NCI-H2029 (cell line): ENCODE measurements at places on chromosomes 3 and 15.
A peak's percentile ranks its signal among the peaks of the same experiment; 100 is the strongest.

- no peak for DNase-seq
These were observed at the start of gene GATA2 for GRCh38 chr3:128492671-128493569. Gene GATA2 (minus strand): TSS chr3:128493201. CDS start chr3:128487031, 6,170 bp downstream.

- DNase-seq = no peak
These were observed 5.2 kb downstream of the CEP97 start for GRCh38 chr3:101729586-101729985.

DNA sequence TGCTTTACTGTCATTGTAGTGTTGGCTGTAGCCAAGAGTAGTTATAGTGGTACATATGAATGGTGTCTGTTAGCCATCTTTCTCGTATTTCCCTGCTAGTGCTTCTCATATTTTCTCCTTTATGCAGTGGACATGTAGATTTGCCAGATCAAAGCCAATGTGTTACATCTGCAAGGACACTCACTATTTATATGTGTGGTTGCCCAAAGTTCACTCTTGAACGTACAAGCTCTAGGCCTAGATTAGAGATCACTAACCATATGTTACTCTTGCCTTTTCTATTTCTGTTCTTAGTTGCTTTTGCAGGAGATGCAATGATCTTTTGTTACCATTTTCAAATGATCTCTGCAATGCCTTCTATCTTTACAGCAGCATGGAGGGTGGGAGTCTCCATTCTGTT, 78.4 kb downstream of the CADM2 start:
- DNase-seq = no peak

DNA sequence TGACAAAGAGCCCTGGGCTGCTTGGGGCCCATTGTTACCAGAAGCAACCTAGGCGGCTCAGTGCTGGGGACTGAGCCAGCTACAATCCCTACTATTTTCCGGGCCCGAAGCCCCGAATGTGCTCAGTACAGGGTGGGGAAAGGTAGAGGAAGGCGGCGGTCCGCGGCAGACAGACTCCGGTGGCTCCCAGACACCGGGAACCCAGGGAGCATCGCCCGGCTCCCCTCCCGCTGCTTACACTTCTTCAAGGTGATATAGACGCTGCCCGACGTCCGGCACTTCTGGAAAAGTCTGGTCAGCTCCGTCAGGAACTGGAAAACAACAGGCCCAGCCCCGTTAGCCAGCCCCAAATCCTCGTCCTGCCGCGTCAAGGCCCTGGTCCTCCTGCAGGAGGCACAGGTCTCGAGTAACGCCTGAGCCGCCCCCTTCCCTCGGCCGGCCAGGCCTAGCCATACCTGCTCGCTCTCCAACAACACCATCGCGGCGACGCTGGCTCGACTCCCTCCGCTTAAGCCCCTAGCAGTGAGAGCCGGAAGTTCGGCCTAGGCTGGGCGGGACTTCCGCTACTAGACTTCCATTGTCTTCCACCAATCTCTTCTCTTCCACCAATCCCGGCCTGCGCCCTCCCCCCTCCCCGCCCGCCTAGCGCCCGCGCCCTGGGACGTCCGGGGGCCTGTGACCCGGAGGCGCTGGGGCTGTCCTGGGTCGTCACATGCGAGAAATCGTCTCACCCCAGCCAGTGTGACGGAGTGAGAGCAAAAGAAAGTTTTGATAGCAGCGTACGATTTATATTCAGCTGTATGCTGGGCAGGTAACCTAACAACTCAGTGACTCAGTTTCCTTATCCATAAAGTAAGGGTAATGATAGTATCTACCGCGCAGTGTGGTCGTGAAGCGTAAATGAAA, at the start of gene SRP14:
Gene SRP14 (minus strand): TSS at position 544 of the 906 bp plus-strand sequence. CDS start 65 bp downstream, at position 479.
- DNase-seq = peak; percentile 73

- DNase-seq = no peak
These were observed 40.0 kb downstream of the TM4SF4 start for GRCh38 chr3:149514471-149514870.

GRCh38 chr3:25182794-25183193, 245.3 kb upstream of the RARB start:
- no peak for DNase-seq

DNA sequence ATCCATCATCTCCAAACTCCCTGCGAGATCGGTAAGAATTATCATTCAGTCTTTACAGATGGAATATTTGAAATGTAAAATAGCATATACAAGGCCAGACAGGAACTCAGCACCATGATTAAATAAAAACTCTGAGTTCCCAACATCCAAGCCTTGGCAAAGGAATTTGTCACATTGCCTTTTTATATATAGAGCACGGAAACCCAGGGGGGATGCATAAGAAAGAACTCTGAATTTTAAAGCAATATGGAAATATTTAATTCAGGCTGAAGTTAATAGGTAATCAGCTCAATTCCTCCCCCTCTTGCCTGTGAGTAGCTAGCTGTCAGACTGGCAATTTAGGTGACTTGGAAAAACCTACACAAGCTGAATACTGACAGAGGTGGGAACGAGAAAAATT, 217.9 kb upstream of the KCNMB2 start:
- no peak for DNase-seq

DNA sequence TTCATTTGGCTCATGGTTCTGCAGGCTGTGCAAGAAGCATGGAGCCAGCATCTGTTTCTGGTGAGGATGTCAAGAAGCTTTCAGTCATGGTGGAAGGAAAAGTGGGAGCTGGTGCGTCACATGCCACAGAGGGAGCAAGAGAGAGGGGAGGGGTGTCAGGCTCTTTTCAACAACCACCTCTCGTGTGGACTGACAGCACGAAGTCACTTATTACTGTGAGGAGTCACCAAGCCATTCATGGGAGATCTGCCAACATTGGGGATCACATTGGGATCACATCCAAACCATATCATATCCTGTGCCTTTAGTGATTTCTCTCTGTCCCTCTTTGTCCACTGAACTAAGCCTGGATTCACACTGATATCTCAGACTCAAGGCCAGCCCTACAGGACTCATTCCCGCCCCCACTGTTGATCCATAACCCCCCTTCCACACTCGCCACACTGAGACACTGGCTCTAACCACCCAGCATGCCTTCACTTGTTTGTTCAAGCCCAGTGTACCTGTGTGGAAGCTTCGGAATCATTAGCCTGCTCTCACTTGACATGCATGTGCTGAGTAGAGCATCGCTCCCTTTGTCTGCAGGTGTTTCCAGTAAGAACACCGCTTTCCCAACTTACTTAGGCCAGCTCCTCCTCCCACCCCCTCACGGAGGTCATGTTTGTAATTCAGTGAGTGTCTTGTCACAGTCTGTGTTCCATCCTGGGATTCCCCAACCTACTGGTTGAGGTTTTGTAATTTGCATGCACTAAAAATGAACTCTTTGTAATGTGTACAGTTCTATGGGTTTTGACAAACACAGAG, 132.2 kb downstream of the KLF13 start:
- no peak for DNase-seq

DNA sequence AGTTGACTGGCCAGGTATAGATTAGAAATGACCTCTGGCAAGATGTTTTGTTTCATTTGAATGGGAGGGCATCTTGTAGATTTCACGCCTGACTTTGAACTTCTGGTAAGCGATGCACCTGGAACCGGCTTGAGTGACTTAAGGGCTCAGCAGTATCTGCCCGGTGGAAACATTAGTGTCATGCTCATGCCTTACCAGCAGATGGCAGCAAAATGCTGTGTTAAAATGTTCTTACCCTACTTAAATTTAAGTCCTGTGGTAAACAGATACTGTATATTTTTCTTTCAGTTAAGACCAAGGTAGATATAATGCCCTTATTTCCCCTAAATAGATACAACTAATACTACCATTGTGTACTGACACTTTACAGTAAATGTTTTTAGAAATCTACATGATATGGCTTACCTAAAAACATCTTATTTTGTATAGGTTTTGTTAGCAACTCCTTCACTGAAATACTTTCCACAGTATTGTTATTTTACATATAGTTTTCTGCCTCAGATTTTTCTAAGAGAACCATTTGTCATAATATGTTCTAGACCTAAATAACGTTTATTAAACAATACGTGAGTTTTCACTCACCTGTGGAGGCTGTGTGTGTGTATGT, 25.5 kb downstream of the ASB7 start:
- no peak for DNase-seq

DNA sequence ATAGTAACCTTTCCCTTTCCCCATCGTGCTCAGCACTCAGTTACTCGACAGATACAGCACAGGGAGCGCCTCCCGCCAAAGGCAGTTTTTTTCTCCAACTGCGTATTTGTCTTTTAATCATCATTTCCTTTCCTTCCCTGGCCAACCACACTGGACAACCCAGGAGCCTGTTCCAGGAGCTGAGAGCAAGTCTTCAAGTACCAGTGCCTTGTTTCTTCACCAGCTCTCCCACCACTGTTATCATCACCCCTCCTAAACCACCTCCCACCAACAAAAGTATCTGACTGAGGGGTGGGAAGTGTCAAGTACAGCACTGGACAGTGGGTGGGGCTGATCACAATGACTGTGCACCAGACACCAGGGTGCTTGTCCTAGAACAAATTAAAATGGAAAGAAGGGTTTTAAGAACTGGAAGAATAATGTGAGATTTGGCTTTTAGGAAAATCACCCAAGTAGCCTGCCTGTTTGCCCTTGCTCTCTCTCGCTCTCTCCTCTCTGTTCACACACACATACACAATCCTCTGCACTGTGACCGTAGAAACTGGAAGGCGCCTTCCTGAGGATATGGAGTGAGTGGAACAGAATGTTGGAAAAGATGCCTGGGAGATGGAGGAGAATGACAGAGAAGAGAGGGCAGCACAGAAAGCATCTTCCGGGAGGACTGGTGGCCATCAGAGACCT, 126.3 kb downstream of the TNIK start:
- DNase-seq = no peak

DNA sequence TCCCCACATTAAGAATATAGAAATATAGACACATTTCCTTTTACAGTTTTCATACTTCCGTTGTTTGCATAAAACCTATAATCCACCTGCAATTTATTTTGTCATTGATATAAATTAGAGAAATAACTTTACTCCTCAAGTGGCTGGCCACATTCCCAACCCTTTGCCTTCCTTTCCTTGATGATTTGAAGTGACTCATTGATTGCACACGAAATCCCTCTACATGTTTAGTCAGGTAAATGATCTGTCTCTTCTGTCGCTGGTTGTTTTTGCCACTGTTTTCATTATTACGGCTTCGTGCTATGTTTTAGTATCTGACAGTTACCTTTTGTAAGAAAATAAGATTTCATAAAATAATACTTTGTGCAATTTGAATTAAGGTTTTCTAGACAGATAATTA, 272.2 kb upstream of the NR2E3 start:
- DNase-seq = no peak

GRCh38 chr15:53910236-53910849, 67.9 kb upstream of the UNC13C start:
- DNase-seq = no peak

- no peak for DNase-seq
These were observed 49.5 kb upstream of the SLC7A14 start for GRCh38 chr3:170635385-170635735.

DNA sequence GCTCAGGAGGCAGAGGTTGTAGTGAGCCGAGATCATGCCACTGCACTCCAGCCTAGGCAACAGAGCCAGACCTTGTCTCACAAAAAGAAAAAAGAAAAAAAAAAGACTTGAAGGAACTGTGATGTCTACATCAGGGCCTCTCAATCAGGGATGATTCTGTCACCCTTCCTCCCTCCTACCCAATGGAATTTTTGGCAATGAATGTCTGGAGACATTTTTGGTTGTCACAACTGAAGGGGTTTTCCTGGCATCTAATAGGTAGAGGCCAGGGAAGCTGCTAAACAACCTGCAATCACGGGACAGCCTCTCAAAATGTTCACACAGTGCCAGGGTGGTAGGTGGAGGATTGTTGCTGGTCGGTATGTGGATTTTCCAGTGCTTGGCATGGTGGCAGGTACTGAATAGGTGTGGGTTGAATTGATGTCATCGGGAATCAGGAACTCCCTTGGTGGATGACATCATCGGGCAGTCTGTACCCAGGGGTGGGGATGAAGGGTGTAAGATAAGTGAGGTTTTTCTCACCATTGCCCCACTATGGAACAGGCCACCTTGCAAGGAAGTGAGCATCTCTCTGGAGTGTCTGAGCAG, 71.3 kb downstream of the MESD start:
- no peak for DNase-seq

- DNase-seq = no peak
These were observed 262.5 kb downstream of the SOX2 start for GRCh38 chr3:181974198-181974597.

DNA sequence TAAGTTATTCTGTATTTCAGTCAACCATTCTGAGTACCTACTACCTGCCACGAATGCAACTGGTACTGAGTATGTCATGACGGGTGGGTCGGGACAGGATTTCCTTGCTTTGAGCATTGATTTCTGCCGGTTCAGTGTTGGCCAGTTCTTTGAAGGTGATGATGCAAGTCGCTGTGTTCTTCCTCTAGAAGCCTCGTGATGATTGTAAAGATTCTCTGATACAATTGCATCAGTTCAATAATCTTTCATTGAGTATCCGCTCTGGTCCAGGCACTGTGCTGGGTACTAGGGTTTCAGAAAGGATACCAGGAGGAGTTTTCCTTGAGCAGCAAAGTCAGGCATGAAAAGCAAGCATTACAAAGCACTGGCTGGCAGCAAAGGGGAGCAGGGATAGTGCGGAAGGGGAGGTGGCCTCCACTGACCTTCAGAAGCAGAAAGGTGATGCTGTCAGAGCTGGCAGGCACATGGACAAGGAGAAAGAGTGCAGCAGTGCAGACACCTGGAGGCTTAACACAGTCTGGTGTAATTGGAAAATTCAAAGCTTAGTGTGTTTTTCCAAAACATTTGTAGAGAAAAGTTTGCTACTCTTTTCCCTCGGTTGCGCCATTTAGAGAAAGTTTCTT, 100.1 kb downstream of the RPL39L start:
- DNase-seq = no peak

GRCh38 chr3:47681016-47681415, 100.7 kb downstream of the SMARCC1 start:
- no peak for DNase-seq

GRCh38 chr3:122255757-122256439, 69.2 kb upstream of the CSTA start:
- DNase-seq = peak; percentile 26
